Suprapubic skin (tissue), 4 donors: ENCODE measurements at places on chromosomes 2 and 18.

- no peak for DNase-seq
- H3K4me3 ChIP-seq: no peak overlapping the region
- no peaks in the 10 kb centered on the region for H3K4me1 ChIP-seq
Measured at GRCh38 chr2:26712486-26713465, 20.3 kb downstream of the KCNK3 start.

DNA sequence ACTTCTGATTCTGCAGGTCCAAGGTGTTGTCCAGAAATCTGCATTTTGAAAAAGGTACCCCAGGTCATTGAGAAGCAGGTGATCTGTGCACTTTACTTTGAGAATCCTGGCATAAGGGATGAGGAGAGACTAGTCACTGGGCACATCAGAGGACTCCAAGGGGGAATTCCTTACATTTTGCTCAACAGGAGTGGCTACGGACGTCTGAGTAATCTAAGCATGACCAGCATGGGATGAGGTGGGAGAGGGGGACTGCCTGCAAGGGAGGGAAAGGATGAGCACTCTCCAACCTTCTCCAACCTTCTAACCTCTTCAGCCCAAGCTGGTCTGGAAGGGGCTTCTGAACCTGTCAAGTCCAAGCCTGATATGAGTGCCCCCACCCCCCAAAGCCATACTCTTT lies 55.5 kb downstream of the MARCHF4 start:
- H3K27ac ChIP-seq: no peak overlapping the region
- H3K4me3 ChIP-seq: no peak overlapping the region
- peaks cover 3% of the 10 kb centered on the region for H3K27me3 ChIP-seq

GRCh38 chr2:29397039-29397438 lies 281.8 kb downstream of the CLIP4 start:
- H3K4me3 ChIP-seq: no peak overlapping the region
- no peaks in the 10 kb centered on the region for H3K4me1 ChIP-seq
- no peak for DNase-seq
- no peak overlapping the region for H3K27ac ChIP-seq

DNA sequence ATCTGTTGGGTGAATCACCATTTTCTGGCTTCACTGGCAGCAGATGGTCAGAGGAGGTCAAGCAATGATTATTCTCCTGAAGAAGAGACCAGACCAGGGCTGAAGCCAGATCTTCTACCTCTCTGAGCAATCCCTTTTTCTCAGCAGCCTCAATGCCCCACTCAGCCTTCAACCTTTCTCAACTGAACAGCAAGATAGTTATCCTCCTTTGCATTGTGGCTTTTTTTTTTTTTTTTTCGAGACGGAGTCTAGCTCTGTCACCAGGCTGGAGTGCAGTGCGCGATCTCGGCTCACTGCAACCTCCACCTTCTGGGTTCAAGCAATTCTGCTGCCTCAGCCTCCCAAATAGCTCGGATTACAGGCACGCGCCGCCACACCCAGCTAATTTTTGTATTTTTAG lies 50.5 kb downstream of the ZFP36L2 start:
- no peaks in the 10 kb centered on the region for H3K36me3 ChIP-seq
- no peak overlapping the region for H3K27ac ChIP-seq
- no peak for DNase-seq
- peaks cover 36% of the 10 kb centered on the region for H3K4me1 ChIP-seq
- no peak overlapping the region for H3K4me3 ChIP-seq

DNA sequence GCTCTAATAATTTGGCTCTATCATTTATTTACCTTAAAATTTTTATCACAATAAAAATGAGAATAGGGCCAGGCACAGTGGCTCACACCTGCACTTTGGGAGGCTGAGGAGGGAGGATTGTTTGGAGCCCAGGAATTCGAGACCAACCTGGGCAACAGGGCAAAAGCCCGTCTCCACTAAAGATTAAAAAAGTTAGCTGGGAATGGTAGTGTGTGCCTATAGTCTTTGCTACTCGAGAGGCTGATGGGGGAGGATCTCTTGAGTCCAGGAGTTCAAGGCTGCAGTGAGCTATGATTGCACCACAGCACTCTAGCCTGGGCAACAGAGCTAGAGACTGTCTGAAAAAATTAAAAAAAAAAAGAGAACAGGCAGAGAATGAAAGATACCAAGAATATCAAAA lies 5.7 kb downstream of the MPHOSPH10 start:
- peaks cover 72% of the 10 kb centered on the region for H3K36me3 ChIP-seq
- peaks cover 18% of the 10 kb centered on the region for H3K4me1 ChIP-seq
- no peak for DNase-seq
- H3K4me3 ChIP-seq: no peak overlapping the region
- H3K27me3 ChIP-seq: no peaks in the 10 kb centered on the region

DNA sequence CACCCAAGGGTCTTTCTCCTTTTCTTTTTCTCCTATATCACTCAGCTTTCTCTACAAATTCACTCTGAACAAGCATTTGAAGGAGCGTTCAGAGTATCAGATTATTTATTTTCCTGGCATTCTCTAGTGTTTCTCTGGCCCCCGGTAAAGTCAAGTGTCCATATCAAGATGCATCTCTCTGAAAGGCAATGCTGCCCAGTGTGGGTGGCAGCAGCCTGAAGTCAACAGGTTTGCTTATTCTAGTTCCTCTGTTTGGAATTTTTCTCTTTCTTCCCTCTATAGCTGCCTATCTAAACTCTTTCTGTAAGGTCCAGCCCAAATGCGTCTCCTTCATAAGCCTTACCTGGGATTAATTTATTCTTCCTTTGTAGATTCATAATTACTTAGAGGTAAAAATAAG lies 526.2 kb upstream of the TNP1 start:
- H3K4me1 ChIP-seq: peaks cover 3% of the 10 kb centered on the region
- DNase-seq: no peak
- no peak overlapping the region for H3K4me3 ChIP-seq
- H3K36me3 ChIP-seq: no peaks in the 10 kb centered on the region
- no peak overlapping the region for H3K27ac ChIP-seq

GRCh38 chr2:155456222-155456621 lies 757.7 kb downstream of the KCNJ3 start:
- H3K36me3 ChIP-seq: no peaks in the 10 kb centered on the region
- no peak overlapping the region for H3K4me3 ChIP-seq
- no peak for DNase-seq

DNA sequence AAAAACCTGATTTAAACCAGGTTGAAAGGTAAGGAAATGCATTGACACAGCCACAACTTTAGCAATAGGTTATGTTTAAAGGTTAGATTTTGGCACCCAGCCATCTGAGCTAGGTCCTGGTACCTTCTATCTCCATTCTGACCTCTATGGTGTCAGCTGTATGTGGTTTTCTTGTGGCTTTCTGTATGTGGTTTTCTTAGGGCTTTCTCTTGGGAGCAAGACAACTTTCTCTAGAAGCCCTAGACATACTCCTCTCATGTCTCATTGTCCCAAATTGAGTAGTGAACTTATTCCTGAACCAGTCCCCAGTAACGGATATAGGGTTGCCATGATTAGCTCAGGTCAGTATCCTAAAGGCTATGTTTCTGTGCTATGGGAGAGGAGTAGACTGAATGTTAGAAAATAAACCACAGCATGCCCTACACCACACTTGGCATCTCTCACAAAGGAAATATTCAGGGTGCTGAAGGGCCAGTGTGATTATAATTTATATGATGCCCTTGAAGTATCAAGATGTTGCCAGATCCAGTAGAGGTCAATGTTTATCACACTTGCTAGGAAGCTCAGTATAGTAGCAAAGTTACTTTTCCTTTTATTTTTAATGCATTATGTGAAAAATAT lies 176.1 kb downstream of the CAPN13 start:
- no peaks in the 10 kb centered on the region for H3K27me3 ChIP-seq
- H3K36me3 ChIP-seq: no peaks in the 10 kb centered on the region
- DNase-seq: no peak
- H3K4me1 ChIP-seq: no peaks in the 10 kb centered on the region

DNA sequence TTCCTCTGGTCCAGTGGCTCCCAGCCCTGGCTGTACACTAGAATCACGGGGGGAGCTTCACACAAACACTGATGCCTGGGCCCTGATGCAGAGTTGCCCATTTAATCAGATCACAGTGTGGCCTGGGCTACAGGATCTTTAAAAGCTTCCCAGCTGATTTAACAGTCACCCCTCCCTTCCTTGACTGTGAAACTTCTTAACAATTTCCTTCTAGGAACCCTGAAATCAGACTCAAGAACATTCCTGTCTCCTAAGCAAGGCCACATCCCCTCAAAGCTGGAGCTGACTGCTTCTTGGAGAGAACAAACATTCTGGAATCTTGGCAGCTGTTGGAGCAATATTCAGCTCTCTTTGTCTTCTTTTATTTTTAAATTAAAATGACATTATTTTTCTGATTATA lies 88.7 kb downstream of the ADD2 start:
- DNase-seq: peak; percentile 37
- H3K27ac ChIP-seq: no peak overlapping the region
- H3K4me3 ChIP-seq: no peak overlapping the region
- no peaks in the 10 kb centered on the region for H3K27me3 ChIP-seq
- H3K36me3 ChIP-seq: no peaks in the 10 kb centered on the region

- H3K36me3 ChIP-seq: no peaks in the 10 kb centered on the region
- peak overlapping the region; percentile 98 for H3K4me3 ChIP-seq
- H3K27ac ChIP-seq: peak overlapping the region; percentile 96
- H3K4me1 ChIP-seq: peaks cover 49% of the 10 kb centered on the region
- no peak for DNase-seq
Measured at GRCh38 chr2:190882411-190882766, 1.8 kb downstream of the GLS start.

DNA sequence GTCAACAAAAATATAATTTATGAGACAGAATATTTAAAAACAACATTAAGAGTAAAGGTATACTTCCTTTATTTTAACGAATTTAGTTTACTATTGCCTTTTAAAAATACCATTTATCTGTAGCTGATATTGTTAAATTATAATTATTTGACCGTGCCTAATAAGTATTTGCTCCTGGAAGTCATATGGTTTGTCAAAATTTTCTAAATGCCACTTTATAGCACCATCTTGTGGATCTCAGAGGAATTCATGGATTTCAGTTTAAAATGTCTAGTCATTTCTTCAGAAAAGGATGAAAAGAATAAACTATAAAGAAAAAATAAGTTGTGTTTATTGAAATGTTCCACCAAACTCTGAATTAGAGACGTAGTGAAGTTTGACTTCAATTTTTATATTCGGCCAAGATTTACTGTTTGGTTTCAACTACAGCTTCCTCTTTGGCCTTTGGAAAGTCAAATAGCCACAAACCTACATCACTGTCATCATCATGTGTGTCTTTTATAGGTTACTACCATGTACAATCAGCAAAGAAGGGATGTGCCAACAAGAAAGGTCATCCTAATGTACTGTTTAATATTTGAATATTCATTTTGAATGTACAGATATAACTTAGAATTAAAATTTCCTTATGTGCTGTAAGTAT lies 10.3 kb upstream of the FTCDNL1 start:
- no peak overlapping the region for H3K4me3 ChIP-seq
- no peak for DNase-seq
- H3K4me1 ChIP-seq: no peaks in the 10 kb centered on the region
- no peaks in the 10 kb centered on the region for H3K36me3 ChIP-seq
- H3K27me3 ChIP-seq: peaks cover 7% of the 10 kb centered on the region

DNA sequence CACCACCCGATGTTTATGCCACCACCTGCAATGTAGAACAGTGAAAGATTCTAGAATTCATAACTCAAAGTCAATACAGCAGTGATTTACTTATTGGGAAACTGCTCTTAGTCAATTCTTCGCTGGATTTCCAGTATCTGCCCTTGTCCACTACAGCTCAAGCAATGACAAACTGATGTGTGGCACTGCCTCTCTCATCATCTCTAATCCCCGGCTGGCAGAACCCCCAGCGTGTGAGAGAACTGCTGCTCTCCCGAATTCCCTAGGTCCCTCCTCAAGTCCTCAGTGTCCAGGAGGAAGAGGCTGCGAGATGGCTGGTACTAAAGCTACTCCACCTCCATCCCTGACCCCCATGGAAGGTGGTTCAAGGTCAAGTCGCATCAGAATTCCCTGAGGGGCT lies 1.6 kb downstream of the TXNL4A start:
- H3K27ac ChIP-seq: no peak overlapping the region
- peak overlapping the region; percentile 98 for H3K4me3 ChIP-seq
- no peaks in the 10 kb centered on the region for H3K36me3 ChIP-seq

DNA sequence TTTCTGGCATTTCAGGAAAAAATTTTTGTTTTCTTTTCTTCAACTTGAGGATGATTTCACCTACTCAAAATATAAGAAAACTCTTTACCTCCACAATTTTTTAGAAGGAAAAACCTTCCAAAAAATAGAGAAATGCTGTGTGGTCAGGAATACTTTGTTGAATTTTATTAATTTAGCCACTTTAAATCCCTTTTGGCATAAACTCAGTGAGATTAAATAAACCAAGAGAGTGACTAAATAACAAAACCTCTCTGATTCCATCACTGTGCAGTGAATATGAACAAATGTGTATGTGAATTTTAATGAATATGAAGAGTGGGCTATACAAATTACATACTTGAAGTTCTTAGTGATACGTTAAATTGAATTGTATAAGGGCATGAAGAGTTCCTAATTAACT lies 25.8 kb upstream of the CYTIP start:
- no peak overlapping the region for H3K4me3 ChIP-seq
- no peak overlapping the region for H3K27ac ChIP-seq
- no peaks in the 10 kb centered on the region for H3K36me3 ChIP-seq
- no peak for DNase-seq
- no peaks in the 10 kb centered on the region for H3K27me3 ChIP-seq

GRCh38 chr2:67616749-67617148 lies 219.6 kb downstream of the ETAA1 start:
- no peaks in the 10 kb centered on the region for H3K27me3 ChIP-seq
- DNase-seq: no peak
- no peak overlapping the region for H3K27ac ChIP-seq
- no peaks in the 10 kb centered on the region for H3K36me3 ChIP-seq

GRCh38 chr2:17646838-17647701 lies 106.5 kb downstream of the SMC6 start:
- H3K4me3 ChIP-seq: no peak overlapping the region
- H3K27me3 ChIP-seq: no peaks in the 10 kb centered on the region
- H3K4me1 ChIP-seq: peaks cover 18% of the 10 kb centered on the region
- no peaks in the 10 kb centered on the region for H3K36me3 ChIP-seq
- no peak for DNase-seq
- no peak overlapping the region for H3K27ac ChIP-seq

- no peak overlapping the region for H3K4me3 ChIP-seq
- H3K4me1 ChIP-seq: no peaks in the 10 kb centered on the region
- no peak for DNase-seq
- H3K36me3 ChIP-seq: no peaks in the 10 kb centered on the region
Measured at GRCh38 chr18:68498185-68498584, 216.7 kb downstream of the TMX3 start.

DNA sequence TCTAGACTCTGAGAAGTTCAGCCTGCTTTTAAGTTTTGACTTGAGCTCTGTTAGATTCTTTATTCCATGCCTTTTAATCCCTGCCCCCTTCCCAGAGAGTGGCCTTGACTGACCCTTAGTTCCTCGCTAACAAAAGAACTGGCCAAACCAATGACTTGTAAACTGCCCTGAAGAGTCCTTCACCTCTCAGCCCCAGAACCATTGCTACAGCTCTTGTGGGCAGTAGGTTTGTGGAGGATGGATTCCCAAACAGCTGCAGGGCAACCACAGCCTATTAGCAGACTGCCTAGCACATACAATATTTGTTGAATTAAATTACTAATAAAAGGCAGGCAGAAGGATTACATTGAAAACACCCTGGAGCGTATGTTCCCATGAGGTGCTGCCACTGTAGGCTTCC lies 163.9 kb downstream of the MAIP1 start:
- H3K4me3 ChIP-seq: no peak overlapping the region
- H3K27ac ChIP-seq: no peak overlapping the region
- no peaks in the 10 kb centered on the region for H3K27me3 ChIP-seq
